ENCODE measurements at places on chromosomes 2 and 18. TPM values are rescaled to one million over a fixed set of nuclear protein-coding genes. Genes with fewer than 3 reads are reported as not detected.

SERPINB7 gene
- 1.4 TPM for total RNA-seq

DNA sequence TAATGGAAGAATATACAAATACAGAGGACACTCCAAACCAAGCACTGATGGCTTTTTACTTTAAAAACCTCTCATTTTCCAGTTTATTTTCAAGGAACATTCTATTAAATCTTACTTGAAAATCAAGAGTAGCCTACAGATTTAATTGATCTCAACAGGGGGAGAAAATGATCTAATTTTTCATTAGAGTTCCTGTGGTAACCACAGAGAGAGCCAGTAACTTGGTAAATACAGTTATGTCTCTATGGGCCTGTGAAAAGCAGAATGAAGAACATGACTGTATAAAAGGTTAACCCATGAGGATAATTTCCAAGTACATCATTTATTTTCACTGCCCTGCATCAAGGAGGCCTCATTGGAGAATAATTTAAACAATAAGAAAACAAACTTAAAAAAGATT lies 39.8 kb upstream of the ITPRID2 start:
- ATAC-seq = no peak

DNA sequence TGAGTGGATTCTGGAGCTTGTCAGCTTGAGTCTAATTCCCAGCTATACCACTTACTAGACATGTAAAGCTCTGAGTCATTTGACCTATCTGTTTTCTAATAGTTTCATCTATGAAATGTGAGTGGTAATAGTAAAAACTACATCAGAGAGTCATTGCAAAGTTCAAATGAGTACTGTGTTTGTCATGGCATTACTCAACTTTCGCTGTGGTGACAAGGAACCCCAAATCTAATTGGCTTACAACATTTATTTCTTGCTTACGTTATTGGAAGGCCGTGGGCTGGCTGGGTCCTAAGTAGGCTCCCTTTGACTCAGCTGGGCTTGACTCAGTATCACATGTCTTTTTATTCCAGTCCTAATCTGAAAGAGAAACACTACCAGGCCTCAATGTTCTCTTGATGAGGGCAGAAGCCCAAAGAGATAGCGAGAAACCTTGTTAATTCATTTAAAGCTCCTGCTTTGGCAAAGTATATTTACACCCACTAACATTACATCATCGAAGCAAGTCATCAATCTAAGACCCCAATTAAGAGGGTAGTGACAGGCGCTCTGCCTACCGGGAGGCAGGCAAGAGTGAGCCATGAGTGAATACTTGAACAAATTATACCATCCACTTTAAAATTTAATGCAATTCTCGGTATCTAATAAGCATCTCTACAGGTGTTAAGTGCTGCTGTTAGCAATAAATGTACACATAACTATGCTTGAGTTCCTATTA lies 431.8 kb upstream of the SPHKAP start:
- ATAC-seq = no peak

DYSF gene
- total RNA-seq = 3.4 TPM

RAPH1 gene
- total RNA-seq = 27.7 TPM

LIPG gene
- 8.6 TPM for total RNA-seq

DNA sequence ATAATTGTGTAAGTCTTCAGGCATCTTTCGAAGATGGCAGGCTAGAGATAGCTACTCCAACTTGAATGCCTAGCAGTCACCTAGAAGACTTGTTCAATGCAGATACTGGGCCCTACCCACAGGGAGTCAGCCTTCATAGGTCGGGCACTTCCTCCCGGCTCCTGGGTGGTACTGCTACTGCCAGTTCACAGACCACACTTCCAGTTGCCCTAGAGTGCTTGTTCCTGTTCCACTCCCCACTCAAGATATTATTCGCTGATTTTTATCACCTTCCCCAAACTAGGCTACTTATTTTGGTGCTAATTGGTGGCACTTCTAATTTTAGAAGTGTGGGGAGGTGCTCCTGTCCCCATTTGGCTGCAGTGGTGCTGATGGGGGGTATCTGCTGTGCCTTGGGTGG lies 34.2 kb downstream of the INPP4A start:
- no peak for ATAC-seq

DNA sequence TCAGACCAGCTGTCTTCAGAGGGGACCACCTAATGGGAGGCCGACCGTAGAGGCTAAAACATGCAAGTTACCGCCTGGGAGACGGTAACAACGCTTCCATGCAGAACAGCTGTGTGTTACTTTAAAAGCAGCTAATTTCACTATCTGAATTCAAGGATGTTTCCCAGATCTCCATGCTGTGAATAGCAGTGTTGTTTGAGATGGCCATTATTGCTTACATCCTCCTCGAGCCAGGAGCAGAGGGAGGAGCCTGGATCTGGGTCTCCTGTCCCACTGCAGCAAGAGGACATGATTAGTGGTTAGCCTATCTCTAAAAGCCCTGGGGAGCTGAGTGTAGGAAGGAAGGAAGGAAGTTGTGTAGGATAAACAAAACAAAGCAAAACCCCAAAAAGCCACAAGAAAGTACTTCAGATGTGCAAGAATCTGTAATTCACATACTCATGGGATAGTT lies 50.9 kb downstream of the ACTR2 start:
- ATAC-seq = no peak

- ATAC-seq = no peak
These were observed 98.9 kb downstream of the EIPR1 start for GRCh38 chr2:3278521-3279218.

LYG2 gene
- not detected for total RNA-seq

DNA sequence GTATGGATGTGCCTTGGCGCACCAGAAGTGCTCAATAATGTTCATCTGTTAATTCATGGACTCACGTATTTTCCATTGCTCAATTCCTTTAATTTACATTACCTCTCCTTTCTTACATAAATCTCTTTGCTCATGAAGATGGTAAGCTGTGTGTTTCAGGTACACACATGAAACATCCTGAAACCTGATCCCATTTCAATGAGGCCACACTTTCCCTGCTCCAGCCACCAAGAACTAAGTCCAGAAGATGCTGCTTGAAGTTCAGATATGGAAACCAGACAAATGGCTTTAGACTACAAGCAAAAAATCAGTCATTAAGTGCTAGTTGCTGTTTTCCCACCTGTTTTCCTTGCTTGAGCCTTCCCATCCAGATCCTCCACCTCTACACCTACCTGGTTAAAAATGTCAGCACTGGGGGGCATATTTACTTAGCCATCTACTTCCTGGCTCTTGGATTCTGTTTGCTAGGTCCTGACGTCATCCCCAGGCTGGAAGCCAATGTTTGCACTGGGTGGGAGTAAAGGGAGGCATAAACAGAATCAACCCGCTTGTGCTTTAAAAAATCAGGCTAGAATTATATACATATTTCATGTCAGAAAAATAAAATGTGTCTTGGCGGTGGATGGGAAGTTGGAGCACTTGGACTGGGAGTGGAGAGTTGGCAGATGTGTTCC lies 309.7 kb downstream of the OSR1 start:
- no peak for ATAC-seq

DNA sequence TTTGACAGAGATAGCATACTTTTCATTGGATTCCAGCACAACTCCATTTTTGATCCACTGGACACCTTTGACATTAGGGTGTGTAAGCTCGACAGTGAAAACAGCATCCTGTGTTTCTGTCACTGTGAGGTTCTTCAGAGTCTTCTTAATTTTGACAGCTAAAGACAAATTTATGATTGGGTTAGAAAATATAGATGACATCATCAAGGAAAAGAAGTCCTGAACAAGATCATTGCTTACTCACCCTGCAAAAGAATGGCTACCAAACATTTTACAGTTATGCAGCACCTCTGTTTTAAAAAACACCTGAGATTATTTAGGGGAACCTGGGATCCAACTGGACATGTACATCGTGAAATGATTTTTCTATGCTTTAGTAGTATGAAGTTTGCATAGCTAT lies 36.7 kb downstream of the TTN start:
- no peak for ATAC-seq

DNA sequence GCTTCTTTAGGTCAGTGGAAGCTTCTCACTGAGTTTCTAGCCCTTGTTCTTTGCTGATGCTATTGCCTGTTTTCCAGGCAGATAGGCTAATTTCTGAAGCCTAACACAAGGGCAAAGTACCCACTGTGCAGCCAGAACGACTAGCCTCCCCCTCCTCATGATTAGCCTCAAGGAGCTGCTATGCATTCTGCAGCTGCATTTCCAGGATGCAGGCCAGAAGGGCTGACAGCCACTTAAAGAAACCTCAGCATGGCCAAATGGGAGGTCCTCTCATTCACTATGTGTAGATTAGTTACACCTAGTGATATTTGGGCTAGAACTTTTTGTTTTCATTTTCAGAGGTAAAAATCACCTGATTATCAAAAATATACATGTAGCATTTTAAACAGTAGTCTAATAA lies 216.0 kb downstream of the RAD51AP2 start:
- no peak for ATAC-seq

GRCh38 chr2:214843823-214844222 lies 34.3 kb upstream of the BARD1 start:
- no peak for ATAC-seq

DNA sequence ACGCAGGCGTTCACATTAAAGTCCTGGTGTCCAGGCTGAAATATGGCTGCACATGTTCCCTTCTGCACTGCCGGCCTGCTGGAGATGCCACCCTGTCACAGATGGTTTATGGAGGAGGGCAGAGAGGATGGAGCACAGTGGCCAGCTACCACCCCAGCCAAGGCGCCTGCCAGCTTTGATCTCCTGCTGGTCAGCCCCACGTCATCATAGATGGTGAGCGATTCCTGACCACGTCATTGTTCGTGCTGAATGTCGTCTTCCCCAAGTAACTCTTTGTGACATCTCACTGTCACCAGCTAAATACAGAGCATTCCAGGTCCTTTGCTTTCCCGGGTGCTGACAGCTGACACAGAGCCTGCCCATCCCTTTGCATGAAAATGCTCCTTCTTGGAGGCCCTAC lies 248.3 kb downstream of the TTC32 start:
- ATAC-seq = no peak

- ATAC-seq = no peak
These were observed 235.9 kb upstream of the KCNJ3 start for GRCh38 chr2:154462634-154463033.

- peak; percentile 80 for ATAC-seq
These were observed 221.9 kb upstream of the SETBP1 start for GRCh38 chr18:44458777-44459176.

FIGN gene
- 1.0 TPM for total RNA-seq

GRCh38 chr2:134225173-134225572 lies 28.7 kb upstream of the MGAT5 start:
- no peak for ATAC-seq

DNA sequence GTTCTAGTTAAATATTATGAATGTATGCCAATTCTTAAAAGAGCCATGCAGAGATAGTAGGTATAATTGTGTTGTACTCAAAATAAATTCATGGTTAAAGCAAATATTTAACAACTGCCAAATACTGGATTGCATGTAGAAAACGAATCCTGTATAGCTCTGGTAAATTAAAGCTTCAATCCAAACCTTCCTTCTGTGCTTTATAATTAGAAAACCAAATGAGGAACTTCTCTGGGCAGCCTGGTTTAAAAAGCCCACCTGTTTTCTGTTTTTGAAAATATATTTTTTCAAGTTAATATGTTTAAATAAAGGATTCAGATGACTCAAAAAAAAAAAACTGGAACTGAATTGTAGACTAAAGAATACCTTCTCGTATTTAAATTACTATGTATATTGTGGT lies 48.3 kb upstream of the ITGA4 start:
- no peak for ATAC-seq

TRIM54 gene
- total RNA-seq = 0.16 TPM

LGALSL gene
- 35.8 TPM for total RNA-seq

GRCh38 chr18:54675076-54675475 lies 84.0 kb downstream of the DYNAP start:
- ATAC-seq = no peak

RESP18 gene
- total RNA-seq = not detected

BBS5 gene
- total RNA-seq = 3.5 TPM

DNA sequence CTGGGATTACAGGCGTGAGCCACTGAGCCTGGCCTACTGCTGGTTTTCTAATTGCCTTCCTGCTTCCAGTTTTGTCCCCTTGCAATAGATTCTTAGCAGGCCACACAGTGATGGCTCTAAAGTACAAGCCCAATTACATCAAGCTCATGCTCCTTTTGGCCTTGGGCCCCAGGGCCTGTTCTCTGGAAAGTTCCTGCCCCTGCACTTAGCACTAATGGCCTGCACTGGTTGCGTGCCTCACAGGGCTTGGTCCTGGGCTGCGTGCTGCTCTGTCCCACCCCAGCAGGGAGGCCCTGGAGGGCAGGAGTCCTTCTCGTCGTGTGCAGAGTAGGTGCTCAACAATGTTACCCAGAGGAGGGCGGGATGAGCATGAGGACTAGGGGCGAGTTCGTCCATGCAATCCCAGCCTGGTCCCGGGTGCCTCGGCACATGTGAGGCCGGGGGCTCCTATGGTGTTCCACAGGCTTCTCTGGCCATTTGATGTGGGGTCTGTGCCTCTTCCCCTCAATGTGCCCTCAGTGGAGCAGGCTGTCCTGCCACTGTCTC lies 51.7 kb downstream of the PDCL3 start:
- no peak for ATAC-seq

TMEM87B gene
- 18.7 TPM for total RNA-seq

DNA sequence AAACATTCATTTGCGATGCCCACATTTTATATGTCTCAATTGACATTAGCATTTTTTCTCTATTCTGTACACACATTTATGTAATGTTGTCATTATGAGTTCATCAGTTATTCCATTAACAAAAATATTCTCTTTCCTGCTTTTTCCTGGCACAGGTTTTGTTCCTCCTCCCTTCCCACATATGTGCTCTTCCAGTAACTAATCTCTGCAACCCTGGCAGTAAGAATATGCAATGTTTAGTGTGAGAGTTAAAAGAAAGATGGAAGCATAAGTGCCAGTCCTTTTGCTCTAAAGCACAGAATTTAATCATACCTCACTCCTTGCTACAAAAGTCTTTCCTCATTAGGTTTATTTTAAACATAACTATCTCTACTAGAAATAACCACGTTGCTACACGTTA lies 155.8 kb upstream of the ERBB4 start:
- ATAC-seq = no peak

GRCh38 chr2:187900021-187900420 lies 345.8 kb upstream of the TFPI start:
- ATAC-seq = no peak

SRD5A2 gene
- total RNA-seq = not detected

DNA sequence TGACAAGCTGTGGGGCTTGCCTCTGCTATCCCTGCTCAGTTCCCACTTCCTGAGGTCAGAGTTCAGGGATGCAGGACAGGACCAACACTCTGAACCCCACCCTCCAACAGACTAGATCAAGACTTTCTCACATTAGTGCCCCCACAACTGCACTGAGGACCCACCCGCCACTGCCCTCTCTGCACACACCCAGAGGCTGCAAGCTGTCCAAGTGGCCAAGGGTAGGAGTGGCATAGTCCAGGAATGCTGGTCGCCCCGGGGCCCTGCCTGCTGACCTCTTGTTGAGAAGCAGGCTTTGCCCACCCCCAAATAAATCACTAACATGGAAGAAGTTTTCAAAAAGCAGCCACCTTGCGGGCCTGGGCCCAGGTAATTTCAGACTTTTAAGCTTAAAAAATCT lies 5.5 kb upstream of the KIF1A start:
- ATAC-seq = no peak

DNA sequence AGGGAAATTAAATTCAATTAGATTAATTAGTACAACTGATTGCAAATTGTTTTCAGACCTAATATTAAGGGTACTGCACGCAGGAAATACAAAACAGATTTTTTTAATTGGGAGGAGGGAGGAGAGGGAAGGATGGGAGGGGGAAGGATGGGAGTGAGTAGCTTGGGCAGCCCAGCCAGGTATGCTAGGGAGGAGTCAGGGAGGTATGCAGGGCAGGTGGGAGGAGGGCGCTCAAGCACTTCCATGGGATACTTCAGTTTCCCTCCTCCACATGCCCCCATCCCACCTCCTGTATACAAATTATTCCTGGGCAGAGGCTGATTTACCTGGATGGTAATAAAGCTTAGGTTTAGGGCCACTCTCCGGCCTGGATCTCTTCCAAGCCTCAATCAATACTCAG lies 76.6 kb upstream of the CAPN13 start:
- no peak for ATAC-seq

Data from esophagus mucosa (tissue), 1 donor.